ENCODE measurements at places on chromosomes 11 and 22.

DNA sequence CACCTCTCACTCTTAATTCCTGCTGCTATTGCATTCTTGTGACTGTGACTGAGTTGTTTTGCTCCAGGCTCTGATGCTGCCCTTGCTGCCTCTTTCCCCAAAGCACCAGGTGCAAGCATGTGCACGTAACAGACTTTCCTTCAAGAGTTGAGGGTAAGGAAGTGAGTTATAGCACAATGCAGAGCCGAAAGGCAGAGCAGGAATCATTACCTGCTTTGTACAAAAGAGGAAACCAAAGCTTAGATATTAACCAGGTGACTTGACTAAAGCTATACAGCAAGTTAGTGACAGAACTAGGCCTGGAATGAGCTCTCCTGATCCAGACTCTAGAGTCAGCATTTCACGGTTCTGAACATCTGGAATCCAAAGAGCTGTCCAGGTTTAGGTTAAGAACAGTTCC, 33.6 kb downstream of the NEU3 start:
- no peak for DNase-seq

DNA sequence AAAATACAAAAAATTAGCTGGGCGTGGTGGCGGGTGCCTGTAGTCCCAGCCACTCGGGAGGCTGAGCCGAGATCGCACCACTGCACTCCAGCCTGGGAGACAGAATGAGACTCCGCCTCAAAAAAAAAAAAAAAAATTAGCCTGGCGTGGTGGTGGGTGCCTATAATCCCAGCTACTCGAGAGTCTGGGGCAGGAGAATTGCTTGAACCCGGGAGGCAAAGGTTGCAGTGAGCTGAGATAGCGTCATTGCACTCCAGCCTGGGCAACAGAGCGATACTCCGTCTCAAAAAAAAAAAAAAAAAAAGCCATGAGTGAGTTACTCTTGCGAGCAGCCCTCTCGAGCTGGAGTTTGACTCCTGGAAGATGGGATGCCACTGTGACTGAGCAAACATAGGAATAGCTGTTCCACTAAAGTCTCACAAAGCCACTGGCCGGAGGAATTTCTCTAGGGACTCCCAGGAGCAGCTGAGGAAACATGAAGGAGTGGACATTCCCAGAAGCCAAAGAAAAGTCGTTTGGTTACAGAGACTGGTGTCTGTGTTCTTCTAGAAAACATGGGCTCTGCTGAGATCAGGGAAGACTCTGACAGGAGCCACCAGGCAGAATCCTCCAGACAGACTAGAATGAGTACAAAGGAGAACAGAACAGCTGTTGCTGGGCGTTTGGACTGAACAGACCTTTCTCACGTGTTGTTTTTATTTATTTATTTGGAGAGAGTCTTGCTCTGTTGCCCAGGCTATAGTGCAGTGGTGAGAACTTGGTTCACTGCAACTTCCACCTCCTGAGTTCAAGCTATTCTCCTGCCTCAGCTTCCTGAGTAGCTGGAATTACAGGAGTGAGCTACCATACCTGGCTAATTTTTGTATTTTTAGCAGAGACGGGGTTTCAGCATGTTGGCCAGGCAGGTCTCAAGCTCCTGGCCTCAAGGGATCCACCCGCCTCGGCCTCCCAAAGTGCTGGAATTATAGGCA, 32.4 kb upstream of the MYH9 start:
- no peak for DNase-seq

DNA sequence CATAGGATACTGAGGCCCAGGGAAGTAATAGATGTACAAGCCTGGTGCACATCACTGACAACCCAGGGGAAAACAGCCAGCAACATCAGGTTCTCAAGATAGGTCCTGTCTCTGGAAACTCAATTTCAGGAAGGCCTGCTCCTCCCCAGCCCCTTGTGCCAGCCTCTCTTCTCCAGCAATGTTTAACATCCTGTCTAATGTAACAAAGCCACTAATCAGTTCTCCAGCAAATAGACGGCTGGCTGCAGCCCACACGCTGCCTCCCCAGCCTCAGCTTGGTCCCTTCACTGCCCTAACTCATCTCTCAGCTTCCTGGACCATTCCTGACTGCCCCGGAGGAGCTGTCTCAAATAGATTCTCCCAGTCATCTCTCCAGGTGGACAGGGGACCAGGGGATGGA, 37.8 kb downstream of the RPL27A start:
- DNase-seq, result no peak

DNA sequence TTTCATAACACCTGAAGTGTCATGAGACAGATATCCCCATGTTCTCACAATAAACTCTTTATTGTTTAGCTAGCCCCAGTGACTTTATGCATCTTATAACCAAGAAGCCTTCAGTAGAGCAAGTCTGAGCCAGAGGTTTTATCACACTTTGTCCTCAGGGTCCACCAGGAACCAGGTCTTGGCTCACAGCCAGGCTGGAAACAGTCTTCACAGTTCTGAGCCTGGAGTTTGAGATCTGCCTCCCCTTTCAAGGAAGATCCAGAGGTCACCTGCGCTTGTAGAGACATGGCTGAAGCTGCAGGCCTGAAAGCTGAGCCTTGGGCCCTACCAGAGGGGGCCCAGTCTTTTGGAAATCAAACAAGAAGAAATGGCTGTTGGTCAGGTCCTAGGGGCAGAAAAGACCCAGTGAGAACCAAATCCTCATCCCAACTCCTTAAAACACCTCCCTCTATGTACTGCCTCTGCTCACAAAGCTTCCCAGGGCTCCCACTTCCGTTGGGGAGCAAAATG, 3.5 kb downstream of the RRP8 start:
- no peak for DNase-seq

GRCh38 chr11:34373727-34374126, 15.9 kb upstream of the ABTB2 start:
- DNase-seq, result no peak

GRCh38 chr11:121482231-121483129, 29.7 kb upstream of the SORL1-AS1 start:
- peak; percentile 38 for DNase-seq

DNA sequence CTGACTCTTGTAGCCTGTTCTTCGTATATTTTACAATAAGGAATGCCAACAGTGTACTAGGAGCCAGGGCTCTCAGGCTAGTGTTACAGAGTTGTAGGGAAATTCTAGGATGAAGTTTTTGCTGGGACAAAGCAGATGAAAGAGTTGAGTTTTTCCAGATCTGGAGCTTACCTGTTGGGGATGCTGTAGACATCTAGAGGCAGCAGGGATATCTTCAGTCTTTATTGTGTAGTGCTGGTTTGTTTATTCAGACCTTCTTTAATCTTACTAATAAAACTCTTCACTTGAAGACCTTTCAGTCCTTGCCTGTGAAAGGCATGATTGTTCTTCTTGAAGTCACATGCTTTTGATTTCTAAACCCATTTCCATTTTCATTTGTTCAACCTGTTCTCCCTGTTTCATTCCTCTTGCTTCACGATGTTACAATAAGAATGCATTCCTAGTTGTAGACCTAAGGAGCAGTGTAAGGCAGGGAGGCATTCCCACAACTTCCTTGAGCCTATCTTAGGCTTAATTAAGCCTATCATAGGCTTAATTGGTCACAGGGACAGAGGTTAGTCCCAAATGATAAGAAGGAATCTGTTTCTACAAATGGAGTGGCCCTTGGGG, 7.9 kb upstream of the SLC37A2 start:
- no peak for DNase-seq

DNA sequence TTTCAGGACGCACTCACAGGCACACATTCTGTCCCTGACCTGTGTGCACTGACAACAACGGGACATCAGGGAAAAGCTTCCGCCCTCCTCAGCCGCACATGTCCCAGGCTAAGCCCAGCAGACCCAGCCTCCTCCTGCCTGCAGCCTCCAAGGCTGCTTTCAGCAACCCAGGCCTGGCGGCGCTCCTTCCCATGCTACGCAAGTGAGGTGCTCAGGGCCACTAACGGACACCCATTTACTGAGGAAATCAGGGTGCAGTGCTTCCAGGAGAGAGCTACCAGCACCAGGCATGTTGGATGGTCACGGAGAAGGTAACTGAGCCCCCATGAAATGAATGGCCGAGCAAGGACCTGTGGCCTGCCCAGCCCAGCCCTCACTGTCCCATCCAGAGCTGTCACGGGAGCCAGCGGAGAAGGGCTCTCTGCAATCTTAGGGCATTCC, 6.9 kb downstream of the MOB2 start:
- no peak for DNase-seq

DNA sequence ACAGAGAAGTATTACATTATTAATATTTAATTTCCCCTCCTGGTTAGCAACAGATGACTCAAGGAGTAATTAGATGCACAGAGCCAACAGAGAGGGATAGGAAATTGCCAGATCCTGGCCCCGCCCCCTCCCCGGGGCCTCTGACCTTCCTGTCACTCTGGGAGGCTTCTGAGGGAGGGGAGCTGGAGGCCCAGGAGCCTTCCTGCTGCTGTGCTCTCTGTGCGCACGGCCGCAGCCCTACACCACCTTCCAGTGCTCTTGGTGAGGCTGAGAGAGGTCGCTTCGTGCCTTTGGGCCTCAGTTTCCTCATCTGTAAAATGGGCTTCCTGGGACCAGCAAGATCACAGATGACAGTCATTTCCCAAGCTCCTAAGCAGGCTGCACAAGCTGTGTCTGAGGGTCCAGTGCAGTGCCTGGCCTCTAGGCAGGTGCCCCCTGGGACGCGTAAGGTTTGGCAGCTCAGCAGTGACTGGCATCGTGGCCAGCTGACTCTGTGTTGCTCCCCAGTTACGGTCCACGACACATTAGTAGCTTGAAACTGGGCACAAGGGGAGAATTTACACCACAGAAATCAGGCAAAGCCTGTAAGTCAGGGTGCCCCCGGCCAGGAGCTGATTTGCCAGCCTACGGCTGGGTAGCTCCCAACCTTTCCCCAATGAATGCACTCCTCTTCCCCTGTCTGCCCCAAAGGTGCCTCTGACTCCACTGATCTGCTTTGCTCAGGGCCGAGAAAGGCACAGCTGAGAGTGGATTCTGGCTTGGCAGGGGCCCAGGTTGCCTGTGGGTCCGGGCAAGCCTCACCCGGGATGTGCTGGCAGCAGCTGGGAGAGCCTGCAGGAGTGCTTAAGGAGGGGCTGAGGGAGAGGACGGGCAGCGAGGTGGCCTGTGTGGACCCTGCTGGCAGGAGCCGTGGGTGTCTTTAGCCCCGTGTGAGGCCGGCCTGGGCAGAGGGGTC, 2.3 kb downstream of the ADORA2A start:
- no peak for DNase-seq

- DNase-seq, result no peak
Observed at GRCh38 chr11:13347901-13348300, 70.3 kb downstream of the BMAL1 start.

DNA sequence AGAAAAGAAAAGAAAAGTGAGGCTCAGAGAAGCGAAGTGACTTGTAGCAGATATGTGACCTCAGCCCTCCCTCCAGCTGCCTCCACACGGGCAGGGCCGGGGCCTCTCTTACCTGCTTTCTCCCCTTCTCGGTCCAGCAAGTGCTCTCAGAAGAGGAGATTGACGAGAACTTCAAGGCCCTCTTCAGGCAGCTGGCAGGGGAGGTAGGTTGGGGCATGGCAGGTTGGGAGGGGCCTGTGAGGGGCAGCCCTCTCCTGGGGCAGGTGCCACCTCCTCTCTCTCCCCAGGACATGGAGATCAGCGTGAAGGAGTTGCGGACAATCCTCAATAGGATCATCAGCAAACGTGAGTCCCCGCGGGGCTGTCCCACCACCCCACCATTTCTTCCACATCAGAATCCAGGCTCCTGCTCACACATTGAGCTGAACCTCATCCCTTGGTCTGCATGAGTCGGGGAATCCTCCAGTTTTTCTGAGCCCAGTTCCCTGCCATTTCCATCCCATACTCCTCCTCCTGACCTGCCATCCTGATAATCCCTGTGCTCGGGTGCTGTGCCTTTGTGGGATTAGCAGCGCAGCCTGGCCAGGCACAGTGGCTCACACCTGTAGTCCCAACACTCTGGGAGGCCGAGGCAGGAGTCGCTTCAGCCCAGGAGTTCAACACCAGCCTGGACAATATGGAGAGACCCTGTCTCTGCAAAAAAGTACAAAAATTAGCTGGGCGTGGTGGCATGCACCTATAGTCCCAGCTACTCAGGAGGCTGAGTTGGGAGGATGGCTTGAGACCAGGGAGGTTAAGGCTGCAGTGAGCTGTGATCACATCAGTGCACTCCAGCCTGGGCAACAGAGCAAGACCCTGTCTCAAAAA, 26.4 kb downstream of the CAPN1 start:
- DNase-seq, result no peak

GRCh38 chr11:47248664-47249377, at the start of gene ACP2:
TSS of gene ACP2 (minus strand) at chr11:47248814. CDS start at chr11:47248789, 25 bp downstream.
- DNase-seq, result peak; percentile 76

DNA sequence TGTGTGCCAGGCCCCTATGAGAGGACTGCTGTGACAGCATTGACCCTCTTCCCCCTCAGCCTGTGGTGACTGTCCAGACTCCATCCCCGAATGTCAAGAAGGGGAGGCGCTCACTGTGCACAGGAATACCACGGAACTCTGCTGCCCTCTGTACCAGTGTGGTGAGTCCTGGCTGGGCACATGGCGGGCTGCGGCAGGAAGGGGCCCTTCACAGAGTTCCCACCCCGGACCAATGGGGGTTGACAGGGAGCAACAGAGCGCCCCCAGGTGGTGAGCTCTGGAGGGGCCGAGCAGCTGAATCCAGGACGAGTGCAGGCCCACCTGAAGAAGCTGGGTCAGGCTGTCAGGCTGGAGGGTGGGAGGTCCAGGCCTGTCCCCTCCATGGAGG, 83.8 kb upstream of the MYOD1 start:
- no peak for DNase-seq

- DNase-seq, result no peak
Observed at GRCh38 chr11:31628111-31628510, 118.5 kb downstream of the ELP4 start.

- no peak for DNase-seq
Observed at GRCh38 chr11:74037309-74037708, 28.4 kb upstream of the UCP3 start.

GRCh38 chr11:128579798-128580504, 7.4 kb downstream of the ETS1 start:
- DNase-seq, result no peak

GRCh38 chr11:129119036-129119435, 73.1 kb downstream of the ARHGAP32 start:
- no peak for DNase-seq

DNA sequence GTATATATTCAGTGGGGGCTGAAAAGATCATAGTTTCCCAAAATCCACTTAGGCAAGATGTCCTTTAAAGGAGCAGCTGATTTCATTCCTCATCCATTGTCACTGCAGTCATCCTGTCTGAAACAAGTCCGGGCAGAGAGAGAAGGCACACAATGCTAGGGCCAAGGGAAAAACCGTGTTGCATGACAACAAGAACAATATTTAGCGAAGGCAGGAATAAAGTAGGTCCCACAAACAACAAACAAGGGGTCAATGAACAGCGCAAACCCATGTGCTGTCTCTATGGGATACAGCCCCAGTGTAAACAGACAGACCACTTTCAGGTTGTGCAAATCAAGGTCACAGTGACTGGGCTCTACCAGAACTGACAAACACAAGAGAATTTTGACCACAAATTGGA, 9.0 kb downstream of the PAMR1 start:
- DNase-seq, result no peak

DNA sequence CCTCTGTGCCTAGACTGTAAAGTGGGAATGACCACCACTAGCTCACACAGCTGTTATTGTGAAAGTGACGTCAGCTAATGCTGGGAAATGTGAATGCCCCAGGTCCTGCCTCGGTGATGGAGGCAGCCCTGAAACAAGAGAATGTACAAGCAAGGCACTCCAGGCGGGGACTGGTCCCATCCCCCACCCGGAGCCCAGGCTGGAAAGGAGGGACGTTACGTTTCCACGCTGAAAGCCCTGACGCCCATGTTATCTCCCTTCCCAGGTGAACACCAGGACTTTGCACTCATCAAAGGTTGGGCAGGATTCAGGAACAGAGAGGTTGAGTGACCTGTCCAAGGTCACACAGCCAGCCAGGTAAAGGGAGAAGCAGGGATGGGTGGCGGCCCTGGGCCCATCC, 784 bp downstream of the SULT4A1 start:
- DNase-seq, result no peak

Measured in activated CD8-positive, alpha-beta memory T cell treated with anti-CD3 and anti-CD28 coated beads for 4 hours (primary cell).